Articular chondrocyte of knee joint (primary cell): ENCODE measurements at places on chromosomes 5 and 9. TPM values are rescaled to one million over a fixed set of nuclear protein-coding genes. Genes with fewer than 3 reads are reported as not detected.

Gene UQCRQ
- 89.6 and 99.7 TPM in 2 replicates for total RNA-seq

Gene ZNF462
- 13.5 and 18.9 TPM in 2 replicates for total RNA-seq

Gene CDH18
- under 0.01 and 0.22 TPM in 2 replicates for total RNA-seq

Gene SOHLH1
- not detected in 2 replicates for total RNA-seq

Gene DAPK1
- 123 and 127 TPM in 2 replicates for total RNA-seq

Gene CD180
- total RNA-seq = under 0.01 TPM in 1 of 2 replicates, not detected in the other

Gene PCDHA1
- total RNA-seq = under 0.01 and 0.11 TPM in 2 replicates

Gene CYFIP2
- 2.5 and 8.6 TPM in 2 replicates for total RNA-seq

Gene SPEF2
- total RNA-seq = 17.0 and 22.7 TPM in 2 replicates

Gene CMYA5
- 5.2 and 6.1 TPM in 2 replicates for total RNA-seq

Gene PSAT1
- total RNA-seq = 97.1 and 132 TPM in 2 replicates

Gene MLANA
- not detected in 2 replicates for total RNA-seq

Gene MARCOL
- not detected in 2 replicates for total RNA-seq

Gene CDHR2
- total RNA-seq = not detected in 2 replicates

Gene DDX41
- total RNA-seq = 48.2 and 59.7 TPM in 2 replicates

Gene PCDH1
- 0.52 and 1.1 TPM in 2 replicates for total RNA-seq

Gene VLDLR
- total RNA-seq = 29.2 and 59.7 TPM in 2 replicates

Gene SOWAHA
- total RNA-seq = 0.11 and 0.13 TPM in 2 replicates

Gene PAEP
- total RNA-seq = not detected in 2 replicates

Gene IDNK
- 7.8 and 8.4 TPM in 2 replicates for total RNA-seq

Gene FOXD4L6
- 0.13 TPM in 1 of 2 replicates, not detected in the other for total RNA-seq

Gene ENTREP1
- under 0.01 TPM in 1 of 2 replicates, not detected in the other for total RNA-seq

Gene POMT1
- 31.9 and 33.6 TPM in 2 replicates for total RNA-seq

Gene INSL6
- total RNA-seq = not detected in 2 replicates

Gene GGTA1
- total RNA-seq = 0.13 and 0.32 TPM in 2 replicates

Gene GDNF
- 0.13 and 0.43 TPM in 2 replicates for total RNA-seq

Gene PCDHB12
- total RNA-seq = 1.0 and 1.3 TPM in 2 replicates

Gene STARD4
- 48.3 and 56.3 TPM in 2 replicates for total RNA-seq

Gene HAVCR2
- 0.26 and 0.43 TPM in 2 replicates for total RNA-seq

Gene FAT2
- total RNA-seq = under 0.01 and 0.11 TPM in 2 replicates

Gene PCYOX1L
- total RNA-seq = 5.7 and 6.6 TPM in 2 replicates

Gene GDA
- not detected in 2 replicates for total RNA-seq
